ENCODE measurements at places on chromosomes 1 and 21. TPM values are rescaled to one million over a fixed set of nuclear protein-coding genes. Genes with fewer than 3 reads are reported as not detected.

DNA sequence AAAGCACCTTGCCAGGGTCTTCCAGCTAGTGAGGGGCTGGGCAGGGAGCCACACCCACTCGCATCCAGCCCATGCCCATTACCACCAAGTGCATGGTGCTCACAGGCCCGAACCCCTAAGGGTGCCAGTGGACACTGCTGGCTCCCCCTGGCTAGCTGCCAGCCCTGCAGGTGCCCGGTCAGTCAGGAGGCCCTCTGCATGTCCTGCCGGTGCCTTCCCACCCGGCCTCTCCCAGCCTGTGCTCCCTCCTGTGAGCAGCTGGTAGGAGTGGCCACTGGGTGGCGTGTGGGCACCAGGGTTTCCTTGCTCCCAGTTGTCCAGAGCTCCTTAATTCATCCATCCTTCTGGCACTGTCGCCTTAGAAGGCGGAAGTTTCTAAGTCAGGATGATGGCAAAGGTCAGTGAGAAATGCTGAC lies 33.4 kb downstream of the QSOX1 start:
- DNase-seq = peak; percentile 29

DNA sequence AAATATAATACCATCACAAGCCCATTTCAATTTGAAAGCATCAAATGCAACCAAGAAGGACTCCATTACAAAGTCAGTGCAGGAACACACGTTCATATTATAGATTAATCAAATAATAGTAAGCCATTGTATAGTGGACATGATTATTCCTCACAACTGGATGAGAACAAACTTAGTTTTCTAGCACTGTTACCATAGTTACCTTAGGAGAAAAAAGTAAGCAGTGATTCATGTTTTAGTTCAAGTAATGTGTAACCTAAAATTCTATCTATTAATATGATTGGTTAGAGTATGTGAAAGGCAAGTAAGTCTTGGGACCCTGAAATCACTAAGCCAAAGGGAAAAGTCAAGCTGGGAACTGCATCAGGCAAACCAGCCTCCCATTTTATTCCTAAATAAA lies 15.2 kb downstream of the SSX2IP start:
- DNase-seq = no peak

DNA sequence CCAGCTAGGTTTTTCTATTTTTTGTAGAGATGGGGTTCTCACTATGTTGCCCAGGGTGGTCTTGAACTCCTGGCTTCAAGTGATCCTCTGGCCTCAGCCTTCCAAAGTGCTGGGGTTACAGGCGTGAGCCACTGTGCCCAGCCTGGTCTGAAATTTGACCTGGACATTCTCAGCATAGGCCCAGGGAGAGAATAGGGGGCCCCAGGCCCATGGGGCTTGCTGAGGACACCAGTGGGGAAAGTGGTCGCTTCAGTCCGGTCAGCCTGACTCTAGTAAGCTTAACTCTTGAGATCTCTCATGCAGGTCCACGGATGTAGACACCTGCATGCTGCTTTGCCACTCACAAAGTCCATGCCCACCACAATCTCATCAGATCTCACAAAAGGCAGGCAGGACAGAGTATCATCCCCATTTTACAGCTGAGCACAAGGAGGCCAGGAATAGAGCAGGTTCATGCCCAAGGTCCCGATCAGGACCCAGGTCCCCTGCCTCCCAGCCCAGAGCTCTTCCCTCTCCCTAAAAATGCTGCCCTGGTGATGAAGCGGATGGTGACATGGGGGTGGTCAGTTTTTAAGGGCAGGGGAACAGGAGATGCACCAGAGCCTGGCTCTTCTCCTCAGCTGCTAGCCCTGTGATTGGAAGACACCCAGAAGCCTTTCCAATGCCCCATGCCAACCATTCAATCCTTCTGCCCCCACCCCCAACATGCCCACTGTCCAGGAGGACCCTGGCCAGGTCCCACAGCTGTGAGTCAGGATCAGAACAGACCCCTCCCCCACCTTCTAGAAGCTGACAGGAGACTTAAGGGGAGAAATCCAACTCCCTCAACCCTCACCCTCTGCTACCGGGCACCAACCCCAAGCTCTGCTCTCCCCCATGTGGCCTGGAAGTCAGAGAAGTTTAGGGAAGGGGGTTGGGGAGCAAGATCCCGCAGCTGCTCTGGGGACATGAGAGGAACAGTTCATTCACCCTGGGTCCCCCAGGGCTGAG lies 1.8 kb downstream of the FHL3 start:
- DNase-seq = no peak

DNA sequence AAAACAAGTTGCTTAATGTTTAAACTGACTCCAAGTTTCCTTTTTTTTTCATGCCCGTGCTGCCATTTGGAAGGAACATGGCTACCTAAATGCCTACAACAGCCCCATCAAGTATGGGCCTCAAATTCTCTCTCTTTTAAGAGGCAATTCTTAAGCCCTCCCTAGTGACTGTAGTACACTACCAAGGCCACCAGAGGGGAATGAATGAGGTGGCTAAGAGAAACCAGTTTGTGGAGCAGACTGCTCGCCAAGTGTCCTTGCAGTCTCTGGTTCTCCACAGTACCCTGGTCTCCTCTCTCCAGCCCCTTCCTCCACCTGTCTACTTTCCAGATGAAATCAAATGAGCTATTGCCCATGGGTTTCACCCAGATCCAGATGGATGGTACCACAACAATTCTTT lies 1809.6 kb downstream of the BRINP3 start:
- DNase-seq = no peak

DNA sequence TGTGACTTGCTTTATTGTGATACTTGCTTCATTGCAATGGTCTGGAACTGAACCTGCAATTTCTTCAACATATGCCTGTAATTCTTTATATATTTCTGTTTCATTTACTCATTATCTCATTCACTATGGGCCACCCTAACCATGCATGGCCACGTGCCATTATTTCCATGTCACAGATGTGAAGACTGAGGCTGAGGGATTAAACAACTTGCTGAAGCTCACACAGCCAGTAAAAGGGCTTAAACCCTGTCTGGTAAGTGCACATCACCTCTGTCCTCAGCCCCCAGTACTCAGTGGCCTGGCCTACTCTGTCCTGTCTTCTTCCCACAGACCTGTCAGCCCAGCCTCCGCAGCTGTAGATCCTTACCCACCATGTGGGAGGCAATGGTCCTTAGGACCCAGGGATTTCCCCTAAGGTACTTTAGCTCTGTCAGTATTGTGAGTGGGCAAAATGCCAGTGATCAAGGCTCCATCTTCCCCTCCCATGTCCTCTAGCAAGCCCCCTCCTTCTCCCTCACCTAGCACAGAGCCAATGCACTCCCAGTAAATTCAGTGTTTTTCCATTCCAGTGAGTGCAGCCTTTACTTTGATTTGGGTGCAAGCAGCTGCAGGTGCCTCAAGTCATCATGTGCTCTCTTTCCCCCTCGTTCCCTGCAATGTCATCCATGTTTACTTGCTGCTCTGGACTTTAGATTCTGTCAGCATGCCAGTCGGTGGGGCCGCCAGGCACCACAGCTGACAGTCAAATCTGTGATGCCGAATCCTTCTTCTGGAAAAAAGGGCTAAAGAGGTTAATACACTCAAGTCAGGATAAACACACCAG lies 228.2 kb upstream of the PROX1 start:
- DNase-seq = no peak

- DNase-seq = no peak
Observed at GRCh38 chr1:29626726-29627125, 390.4 kb downstream of the PTPRU start.

- DNase-seq = no peak
Observed at GRCh38 chr1:30414851-30415165, 308.6 kb downstream of the MATN1 start.

DNA sequence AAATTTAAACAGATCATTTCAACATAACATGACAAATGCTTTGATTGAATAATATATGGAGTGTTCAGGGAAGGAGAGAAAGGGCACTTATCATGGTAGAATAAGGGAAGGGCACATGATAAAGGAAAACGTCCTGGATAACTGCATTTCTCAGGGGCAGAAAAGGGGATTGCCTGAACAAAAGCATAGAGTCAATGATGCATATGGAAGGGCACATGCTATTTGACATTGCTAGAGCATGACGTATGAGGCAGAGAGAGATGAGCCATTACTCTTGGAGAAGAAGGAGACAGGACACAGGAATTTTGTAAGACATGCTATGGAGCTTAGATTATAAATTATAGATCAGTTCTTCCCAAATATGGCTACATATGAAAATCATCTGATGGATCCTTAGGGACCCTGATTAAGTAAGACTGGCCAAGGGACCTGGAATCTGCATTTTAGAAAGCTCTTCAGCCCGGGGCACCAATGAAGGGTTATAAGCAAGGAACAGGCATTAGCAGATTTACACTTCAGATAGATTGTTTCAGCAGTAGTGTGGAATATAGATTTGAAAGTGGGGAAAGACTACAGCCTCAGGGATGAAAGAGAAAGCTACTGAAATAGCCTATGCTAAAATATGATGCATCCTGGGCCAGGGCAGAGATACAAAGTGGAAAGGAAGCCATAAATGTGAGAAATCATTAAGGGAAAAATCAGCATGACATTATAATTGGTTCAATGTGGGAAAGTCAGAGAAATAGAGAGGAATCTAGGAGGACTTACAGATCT lies 21.3 kb downstream of the FMO2 start:
- no peak for DNase-seq

- DNase-seq = no peak
Observed at GRCh38 chr1:65149351-65150107, 1.5 kb downstream of the AK4 start.

GRCh38 chr1:63005812-63006211 lies 221.9 kb downstream of the ATG4C start:
- no peak for DNase-seq

DNA sequence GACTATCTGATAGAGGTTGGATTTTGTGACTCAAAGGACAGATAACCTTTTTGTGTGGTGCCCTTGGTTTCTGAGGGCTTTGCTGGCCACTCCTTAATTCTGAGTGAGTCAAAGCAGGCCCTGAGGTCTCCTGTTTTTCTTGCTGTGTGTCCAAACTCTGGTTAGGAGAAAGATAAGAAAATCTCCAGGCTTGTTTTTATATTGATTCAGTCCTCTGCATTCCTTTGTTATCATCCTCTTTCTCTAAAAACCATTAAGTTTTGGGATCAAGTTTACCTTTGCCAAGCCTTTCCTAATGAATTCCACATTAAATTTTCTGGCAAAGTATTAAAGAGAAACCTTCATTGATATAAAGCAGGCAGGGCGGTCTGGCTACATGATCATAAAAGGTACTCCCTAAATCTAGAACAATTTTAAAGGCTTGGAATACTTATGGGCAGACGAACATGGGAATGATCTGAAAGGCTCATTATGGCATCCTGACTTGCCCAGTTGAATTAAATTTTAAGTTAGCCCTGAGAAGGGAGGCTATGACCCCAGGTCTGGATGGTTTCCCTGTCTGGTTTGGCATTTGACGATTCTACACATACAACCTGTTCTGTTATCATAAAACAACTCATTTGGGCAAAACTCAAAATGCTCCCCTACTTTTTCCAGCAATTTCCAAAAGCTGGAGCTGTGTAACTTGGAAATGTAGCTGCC lies 20.8 kb downstream of the ZBTB8B start:
- no peak for DNase-seq

- DNase-seq = no peak
Observed at GRCh38 chr1:49199564-49199963, 422.9 kb upstream of the BEND5 start.

The ATP8B2 gene
- 28.5 TPM for total RNA-seq

The SLFNL1 gene
- 0.94 TPM for total RNA-seq

The SHISA4 gene
- total RNA-seq = 16.1 TPM

The OR2T33 gene
- not detected for total RNA-seq

The FCRL1 gene
- 0.16 TPM for total RNA-seq

Measured in occipital lobe (tissue), 3 donors.